Right ventricle myocardium superior (tissue), 1 donor: ENCODE measurements at places on chromosomes 12 and 14. TPM values are rescaled to one million over a fixed set of nuclear protein-coding genes. Genes with fewer than 3 reads are reported as not detected.

GRCh38 chr12:105740970-105741725 lies 397.6 kb downstream of the NUAK1 start:
- DNase-seq = peak; percentile 68

GRCh38 chr14:72680853-72681640 lies 212.9 kb downstream of the DPF3 start:
- no peak for DNase-seq

DNA sequence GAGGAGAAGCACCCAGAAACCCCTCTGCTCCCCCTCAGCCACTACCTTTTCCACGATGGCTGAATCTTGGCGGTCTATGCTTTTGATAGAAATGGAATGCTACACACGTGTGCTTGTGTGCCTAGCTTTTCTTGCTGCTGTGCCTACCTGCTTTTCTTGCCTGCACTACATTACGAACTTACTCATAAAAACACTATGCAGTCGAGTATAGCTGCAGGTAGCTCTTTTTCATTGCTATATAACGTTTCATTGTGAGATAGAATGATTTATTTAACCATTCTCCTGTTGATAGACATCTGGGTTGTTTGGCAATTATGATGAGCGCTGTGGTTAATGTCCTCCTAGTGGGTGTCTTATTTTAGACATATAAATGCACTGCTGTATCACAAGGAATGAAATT lies 67.9 kb upstream of the NCOR2 start:
- no peak for DNase-seq

DNA sequence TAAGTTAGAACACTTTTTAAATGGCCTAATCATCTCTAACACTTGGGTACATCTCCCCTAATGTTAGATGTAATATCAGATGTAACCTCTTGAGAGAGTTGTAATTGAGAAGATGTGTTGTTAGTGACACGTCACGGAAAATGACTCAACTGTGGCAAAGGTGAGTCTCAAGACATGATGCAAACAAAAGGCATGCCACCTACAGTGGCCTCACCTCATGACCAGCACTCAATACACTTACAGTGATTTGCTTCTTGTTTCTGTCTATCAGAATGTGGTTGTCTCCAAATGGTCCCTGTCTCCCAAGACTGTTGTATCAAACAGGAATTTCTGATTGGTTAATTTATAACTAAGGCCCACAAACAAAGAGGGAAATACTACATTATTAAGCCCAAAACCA lies 91.2 kb downstream of the SLC25A21 start:
- DNase-seq = no peak

The B4GALNT3 gene
- 32.1 TPM for total RNA-seq
